ENCODE measurements at places on chromosomes 3 and 15.

- no peak for DNase-seq
These were observed 35.7 kb downstream of the SQOR start for GRCh38 chr15:45670511-45670910.

- DNase-seq: no peak
These were observed 7.9 kb downstream of the POPDC2 start for GRCh38 chr3:119652306-119653033.

GRCh38 chr3:128806588-128806987 lies 72.8 kb upstream of the ACAD9 start:
- DNase-seq: no peak

- no peak for DNase-seq
These were observed at the start of gene ALDH1A2 for GRCh38 chr15:58065445-58066041. Gene ALDH1A2, minus strand, starts transcription at chr15:58065711. Its CDS starts 61 bp downstream, at chr15:58065650.

DNA sequence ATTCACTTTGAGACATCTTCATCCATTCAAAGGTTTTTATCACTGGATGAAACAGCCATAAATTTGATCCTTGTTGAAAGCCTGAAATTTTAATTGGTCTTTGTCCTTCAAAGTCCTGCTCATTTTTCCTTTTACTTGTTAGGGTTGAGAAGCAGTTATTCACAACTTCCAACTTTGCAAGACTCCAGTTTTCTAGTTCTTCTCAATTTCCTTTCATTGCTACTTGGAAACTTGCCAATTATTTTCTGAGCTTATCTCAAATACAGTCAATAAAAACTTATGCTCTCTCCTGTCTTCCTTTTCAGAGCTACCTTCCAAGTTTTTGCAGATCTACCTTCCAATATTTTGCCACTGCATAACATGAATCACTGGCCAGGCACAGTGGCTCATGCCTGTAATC lies 23.7 kb upstream of the CD276 start:
- DNase-seq: no peak

GRCh38 chr3:153172796-153173757 lies 11.1 kb downstream of the RAP2B start:
- DNase-seq: no peak

- no peak for DNase-seq
These were observed 973.7 kb downstream of the NSUN3 start for GRCh38 chr3:95036526-95037021.

- no peak for DNase-seq
These were observed 109.7 kb upstream of the FAM3D start for GRCh38 chr3:58776231-58776630.

- DNase-seq: no peak
These were observed 140.1 kb downstream of the IL20RB start for GRCh38 chr3:137097852-137098251.

GRCh38 chr15:67186226-67186649 lies 68.2 kb downstream of the AAGAB start:
- no peak for DNase-seq
